ENCODE measurements at places on chromosomes 5 and 9. TPM values are rescaled to one million over a fixed set of nuclear protein-coding genes. Genes with fewer than 3 reads are reported as not detected.

SMIM33 gene
- not detected for total RNA-seq

STKLD1 gene
- total RNA-seq = 0.47 TPM

GRXCR2 gene
- total RNA-seq = not detected

FGF10 gene
- not detected for total RNA-seq

ARHGEF37 gene
- total RNA-seq = 9.4 TPM

DMRTA1 gene
- 0.19 TPM for total RNA-seq

CCDC192 gene
- total RNA-seq = not detected

SVEP1 gene
- 0.66 TPM for total RNA-seq

INSYN2B gene
- total RNA-seq = 10.8 TPM

ZNF622 gene
- 49.7 TPM for total RNA-seq

PLEKHG4B gene
- total RNA-seq = not detected

ANKRD18B gene
- 0.94 TPM for total RNA-seq

FAM219A gene
- 16.9 TPM for total RNA-seq

C5orf52 gene
- not detected for total RNA-seq

TSPAN17 gene
- 41.3 TPM for total RNA-seq

GABRB2 gene
- not detected for total RNA-seq

SURF2 gene
- 19.7 TPM for total RNA-seq

DNAJB5 gene
- total RNA-seq = 8.2 TPM

SNCB gene
- 0.09 TPM for total RNA-seq

ADCY2 gene
- not detected for total RNA-seq

ZBTB6 gene
- 11.9 TPM for total RNA-seq

CWC27 gene
- 18.5 TPM for total RNA-seq

DMRT3 gene
- not detected for total RNA-seq

NDUFA8 gene
- total RNA-seq = 45.3 TPM

PCDHA7 gene
- 0.27 TPM for total RNA-seq

NDFIP1 gene
- 34.5 TPM for total RNA-seq

ACTL7B gene
- 0.09 TPM for total RNA-seq

BTNL3 gene
- total RNA-seq = not detected

PHYHD1 gene
- total RNA-seq = 0.27 TPM

All from endothelial cell of coronary artery (primary cell).